ENCODE measurements at places on chromosomes 13 and 19. TPM values are rescaled to one million over a fixed set of nuclear protein-coding genes. Genes with fewer than 3 reads are reported as not detected.

DNA sequence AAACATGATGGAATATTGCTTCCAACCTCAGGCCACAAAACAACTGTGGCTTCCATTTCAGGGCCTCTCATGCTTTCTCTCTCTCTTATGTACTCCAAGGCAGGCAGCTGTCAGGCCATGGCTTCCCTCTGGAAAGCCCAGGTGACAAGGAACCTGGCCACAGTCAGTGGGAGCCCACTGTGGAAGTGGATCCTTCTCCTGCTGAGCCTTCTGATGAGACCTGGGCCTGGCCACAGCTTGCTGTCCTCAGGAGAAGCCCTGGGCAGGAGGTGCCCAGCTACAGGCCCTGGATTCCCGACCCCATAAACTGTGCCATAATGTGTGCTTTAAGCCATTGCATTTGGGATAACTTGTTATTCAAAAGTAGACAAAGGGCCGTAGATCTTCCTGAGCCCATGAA lies 71.2 kb downstream of the SPACA7 start:
- DNase-seq = no peak

- no peak for DNase-seq
Observed at GRCh38 chr13:111327730-111328573, 7.5 kb downstream of the TEX29 start.

ANO8 gene
- 42.1 TPM for total RNA-seq

- DNase-seq = no peak
Observed at GRCh38 chr13:49587311-49587847, 2.0 kb upstream of the RCBTB1 start.

- no peak for DNase-seq
Observed at GRCh38 chr13:73822668-73823592, 311.3 kb downstream of the KLF12 start.

ZNF829 gene
- total RNA-seq = 3.0 TPM

IGSF23 gene
- total RNA-seq = not detected

IGFL3 gene
- total RNA-seq = not detected

Data from mesothelial cell of epicardium (in vitro differentiated cells).